NCI-H82 (cell line): ENCODE measurements at places on chromosomes 16 and 17.

- peak; percentile 76 for DNase-seq
These were observed 406.6 kb upstream of the EEF2KMT start for GRCh38 chr16:5504064-5504781.

GRCh38 chr17:36592316-36592715 is 637 bp downstream of the DHRS11 start:
- DNase-seq = peak; percentile 67

- no peak for DNase-seq
These were observed 67.8 kb downstream of the C16orf78 start for GRCh38 chr16:49441366-49441780.

GRCh38 chr16:48535831-48536613 is 74.0 kb downstream of the N4BP1 start:
- peak; percentile 64 for DNase-seq

DNA sequence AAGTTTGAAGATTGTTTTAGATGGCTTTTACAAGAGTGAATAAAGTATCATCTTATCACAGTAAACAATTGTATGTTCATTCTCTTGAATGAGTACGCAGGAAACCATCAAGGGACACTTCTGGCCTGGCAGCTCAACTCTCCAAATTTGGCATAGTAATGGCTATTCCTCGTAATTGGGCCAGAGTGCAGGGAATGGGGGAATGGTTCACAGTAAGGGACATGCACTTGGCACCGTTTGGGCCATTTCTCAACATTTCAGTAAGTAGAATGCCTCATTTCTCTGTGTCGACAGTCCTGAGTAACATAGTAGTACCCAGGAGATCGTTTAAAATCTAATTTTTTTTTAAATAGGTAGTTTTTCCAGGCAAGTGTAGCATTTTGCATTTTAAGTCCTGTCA is 309.6 kb downstream of the KCNJ2 start:
- DNase-seq = no peak

GRCh38 chr17:45160447-45161287 is 1.0 kb upstream of the HEXIM2 start:
- peak; percentile 85 for DNase-seq

- peak; percentile 61 for DNase-seq
These were observed 31.3 kb downstream of the ASIC2 start for GRCh38 chr17:33261820-33262219.

DNA sequence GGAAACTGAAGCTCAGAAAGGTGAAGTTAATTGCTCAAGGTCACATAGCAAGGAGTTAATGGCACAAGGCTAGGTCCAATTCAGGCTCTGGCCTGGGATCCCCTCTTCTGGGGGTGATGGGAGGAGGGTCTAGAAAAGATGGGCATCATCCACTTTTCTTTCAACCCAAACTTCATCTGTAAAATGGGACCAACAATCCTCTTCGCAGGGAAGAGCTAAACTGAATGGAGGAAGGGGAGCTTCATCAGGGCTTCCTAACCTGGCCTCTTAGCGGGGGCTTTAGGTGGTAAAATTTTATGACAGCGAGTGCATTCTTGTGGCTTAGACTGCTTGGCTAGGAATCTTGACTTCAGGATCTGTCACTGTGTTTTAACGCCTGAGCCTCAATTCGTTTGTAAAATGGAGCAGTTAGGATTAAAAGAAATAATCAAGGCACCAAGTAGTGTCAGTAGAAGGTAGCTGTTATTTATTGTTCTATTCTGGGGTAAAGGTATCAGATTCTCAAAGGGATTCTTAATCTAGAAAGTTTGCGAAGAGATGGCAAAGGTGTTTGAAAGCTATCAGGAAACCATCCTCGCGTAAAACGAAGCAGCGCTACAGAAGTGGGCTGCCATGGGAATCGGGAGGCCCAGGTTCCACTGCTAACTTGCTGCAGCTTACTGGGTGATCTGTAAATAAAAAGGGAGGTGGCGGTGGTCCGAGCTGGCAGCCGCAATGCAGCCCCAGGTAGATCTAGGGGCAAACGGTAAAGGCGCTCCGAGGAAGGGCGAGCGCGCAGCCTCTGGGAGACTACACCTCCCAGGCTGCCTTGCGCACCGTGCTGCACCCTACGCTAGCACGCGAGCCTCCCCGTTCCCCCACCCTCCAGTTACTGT is 1.5 kb upstream of the SRCAP start:
- DNase-seq = peak; percentile 98

DNA sequence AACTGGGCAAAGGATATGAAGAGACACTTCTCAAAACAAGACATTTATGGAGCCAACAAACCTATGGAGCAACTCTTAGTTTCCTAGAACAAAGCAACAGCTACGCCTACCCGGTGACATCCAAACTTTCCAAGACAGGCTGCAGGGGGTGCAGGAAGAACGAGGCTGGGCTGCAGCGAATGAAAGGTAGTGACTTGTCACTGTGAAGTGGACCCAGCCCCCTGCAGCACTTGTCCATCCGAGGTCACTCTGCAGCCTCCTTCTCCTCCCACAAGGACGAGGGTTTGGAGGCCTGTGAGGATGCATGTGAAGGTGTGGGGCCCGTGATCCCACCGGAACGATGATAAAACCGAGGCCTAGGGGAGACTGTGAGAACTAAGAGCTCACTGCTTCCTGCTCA is 192.6 kb upstream of the RPL38 start:
- DNase-seq = peak; percentile 73

GRCh38 chr16:86994651-86995171 is 322.5 kb downstream of the C16orf95 start:
- DNase-seq = peak; percentile 52

GRCh38 chr16:63785170-63785569 is 1336.7 kb downstream of the CDH11 start:
- DNase-seq = no peak

GRCh38 chr16:3118204-3118790 is 5.9 kb downstream of the ZNF205 start:
- no peak for DNase-seq

DNA sequence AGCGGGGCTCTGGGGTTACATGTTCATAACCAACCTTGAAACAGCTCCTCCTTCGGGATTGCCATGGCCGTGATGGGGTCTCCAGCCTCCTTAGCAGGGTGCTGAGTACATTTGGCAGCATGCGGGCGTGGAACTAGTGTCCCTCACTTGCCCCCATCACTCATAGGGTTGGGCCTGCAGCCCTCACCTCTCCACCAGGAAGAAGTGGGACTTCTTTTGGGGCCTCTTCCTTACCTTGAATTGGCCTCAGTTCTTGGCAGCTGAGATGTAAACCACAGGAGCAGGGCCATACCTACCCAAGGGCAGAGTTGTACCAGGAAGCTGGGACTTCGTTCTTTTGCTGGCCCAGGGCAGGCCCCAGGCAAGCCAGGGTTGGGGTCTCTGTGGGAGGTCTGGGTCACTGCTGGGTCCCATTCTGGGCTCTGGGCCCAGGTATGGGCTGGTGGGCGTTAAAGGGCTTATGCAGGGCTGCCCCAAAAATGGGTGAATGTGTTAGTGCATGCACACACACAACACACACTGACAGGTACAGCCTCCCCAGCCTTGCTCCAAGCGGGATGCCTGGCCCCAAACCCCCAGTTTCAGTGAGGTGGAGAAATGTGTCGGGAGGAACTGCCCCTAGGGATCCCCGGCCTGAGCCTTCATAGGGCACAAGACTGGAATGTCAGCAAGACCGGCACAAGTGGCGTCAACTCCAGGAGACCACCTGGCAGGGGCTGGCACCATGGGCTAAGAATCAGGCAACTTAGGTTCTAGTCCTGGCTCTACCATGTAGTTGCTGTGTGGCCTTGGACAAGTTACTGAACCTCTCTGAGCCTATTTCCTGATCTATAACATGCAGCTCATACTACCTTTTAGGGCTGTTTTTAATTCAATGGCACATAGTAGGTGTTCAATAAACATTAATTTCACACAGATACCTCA is 3.9 kb upstream of the KRT15 start:
- DNase-seq = no peak
